ENCODE measurements at places on chromosomes 3 and 15.

- no peak for DNase-seq
Observed at GRCh38 chr3:20739814-20740213, 553.8 kb upstream of the SGO1 start.

- peak; percentile 62 for DNase-seq
Observed at GRCh38 chr3:15797642-15798303, at the start of gene ANKRD28. TSS of gene ANKRD28 (minus strand) at chr3:15797979. CDS start at chr3:15796521, 1,458 bp downstream.

DNA sequence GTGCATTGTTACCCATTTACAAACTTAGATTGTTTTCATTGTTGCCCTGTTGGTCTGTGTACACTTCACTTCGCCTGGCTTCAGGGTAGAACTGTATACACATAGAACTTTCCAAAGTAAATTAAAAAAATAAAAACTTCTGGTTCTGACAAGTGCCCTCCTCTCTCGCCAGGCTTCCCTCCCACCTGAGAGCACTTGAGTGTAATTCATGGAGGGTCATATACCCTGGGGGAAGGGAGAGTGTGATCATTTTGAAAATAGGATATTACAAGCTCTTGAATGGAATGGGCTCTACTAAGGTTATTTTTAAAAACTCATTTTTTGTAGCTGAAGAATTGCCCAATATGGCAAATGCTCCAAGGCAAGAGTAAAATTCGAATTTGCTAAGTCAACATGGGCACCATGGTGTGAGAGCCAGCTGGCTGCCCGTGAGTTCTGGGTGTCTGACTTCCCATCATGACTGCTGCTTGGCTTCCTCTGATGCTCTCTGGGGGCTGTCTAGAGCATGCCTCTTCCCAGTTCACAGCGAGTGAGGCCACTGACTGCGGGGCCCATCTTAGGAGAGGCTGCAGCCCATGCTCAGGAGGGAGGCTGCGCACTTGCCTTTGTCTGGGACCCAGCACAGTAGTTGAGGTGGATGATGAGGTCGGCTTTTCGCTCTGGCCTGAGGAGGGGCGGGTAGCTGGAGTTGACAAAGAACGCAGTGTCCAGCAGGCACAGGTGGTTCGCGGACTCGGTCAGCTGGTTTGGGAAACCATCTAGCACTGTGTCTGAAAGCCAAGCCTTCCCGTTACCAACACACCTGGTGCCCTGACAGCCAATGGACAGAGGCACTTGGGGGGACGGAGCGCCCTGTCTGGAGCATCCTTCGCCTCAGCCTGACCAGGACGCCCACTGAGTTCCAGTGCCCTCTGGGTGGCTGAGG, 13.1 kb upstream of the EHD4 start:
- DNase-seq: no peak

- no peak for DNase-seq
Observed at GRCh38 chr3:99845999-99846398, 28.3 kb downstream of the CMSS1 start.

GRCh38 chr15:55912982-55913381, 80.4 kb downstream of the NEDD4 start:
- DNase-seq: no peak

- no peak for DNase-seq
Observed at GRCh38 chr15:71885390-71885789, 75.0 kb downstream of the NR2E3 start.

DNA sequence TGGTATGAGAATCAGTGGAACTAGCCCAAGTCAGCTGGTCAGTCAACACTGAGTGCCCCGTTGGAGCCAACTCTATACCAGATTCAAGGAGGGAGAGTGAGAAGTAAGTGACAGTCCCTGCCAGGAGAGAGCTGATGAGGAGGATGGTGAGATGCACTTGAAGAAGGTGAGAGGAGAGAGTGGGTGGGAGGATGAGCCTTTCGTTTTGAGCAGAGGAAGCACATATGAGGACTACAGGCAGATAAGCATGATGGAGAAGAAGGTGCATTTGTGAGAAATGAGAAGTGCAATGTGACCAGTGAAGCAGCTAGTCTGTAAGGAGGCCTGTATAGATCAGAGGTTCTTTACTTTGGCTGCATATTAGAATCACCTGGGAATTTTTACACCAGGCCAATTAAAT, 40.4 kb downstream of the NME9 start:
- no peak for DNase-seq

- DNase-seq: no peak
Observed at GRCh38 chr3:106088304-106088703, 219.5 kb upstream of the CBLB start.

- DNase-seq: peak; percentile 22
Observed at GRCh38 chr3:72523429-72524151, 324.7 kb downstream of the SHQ1 start.

GRCh38 chr15:93417631-93418030, 328.6 kb upstream of the RGMA start:
- DNase-seq: no peak

GRCh38 chr3:71912839-71913495, 128.0 kb upstream of the PROK2 start:
- DNase-seq: no peak

DNA sequence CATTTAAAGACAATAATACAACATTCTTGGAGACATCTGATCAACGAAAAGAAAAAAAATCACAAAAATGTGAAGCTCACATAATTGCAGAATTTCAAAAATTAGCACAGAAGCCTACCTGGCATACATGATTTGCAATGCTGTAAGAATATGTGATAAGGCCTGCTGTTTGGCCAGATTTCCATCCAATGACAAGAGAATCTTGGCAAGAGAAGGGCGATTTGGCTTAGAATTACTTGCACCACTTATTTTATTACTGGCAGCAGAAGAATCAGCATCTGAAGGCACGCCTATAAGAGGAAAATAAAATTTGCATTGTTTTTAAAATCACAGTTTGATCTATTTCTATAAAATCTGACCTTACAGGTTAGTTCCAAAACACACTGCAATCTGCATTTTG, 70.3 kb upstream of the OCA2 start:
- no peak for DNase-seq

DNA sequence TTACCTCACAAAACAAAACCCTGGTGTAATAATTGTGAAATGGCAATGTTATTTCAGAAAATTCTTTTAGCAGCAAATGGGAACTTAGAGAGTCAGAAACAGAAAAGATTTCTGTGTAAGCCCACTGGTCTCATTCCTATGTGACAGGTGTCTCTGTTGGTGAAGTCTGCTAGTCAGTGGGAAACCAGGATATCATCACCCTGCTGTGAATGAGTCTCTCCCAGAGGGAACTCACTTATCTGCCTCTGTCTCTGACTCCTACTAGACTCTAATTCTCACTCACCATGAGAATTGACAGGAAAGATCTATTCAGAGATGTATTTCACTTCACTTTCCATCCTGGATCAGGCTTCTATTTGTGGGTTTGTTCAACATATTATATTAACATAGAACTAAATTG, 266.0 kb downstream of the EPHA3 start:
- no peak for DNase-seq

DNA sequence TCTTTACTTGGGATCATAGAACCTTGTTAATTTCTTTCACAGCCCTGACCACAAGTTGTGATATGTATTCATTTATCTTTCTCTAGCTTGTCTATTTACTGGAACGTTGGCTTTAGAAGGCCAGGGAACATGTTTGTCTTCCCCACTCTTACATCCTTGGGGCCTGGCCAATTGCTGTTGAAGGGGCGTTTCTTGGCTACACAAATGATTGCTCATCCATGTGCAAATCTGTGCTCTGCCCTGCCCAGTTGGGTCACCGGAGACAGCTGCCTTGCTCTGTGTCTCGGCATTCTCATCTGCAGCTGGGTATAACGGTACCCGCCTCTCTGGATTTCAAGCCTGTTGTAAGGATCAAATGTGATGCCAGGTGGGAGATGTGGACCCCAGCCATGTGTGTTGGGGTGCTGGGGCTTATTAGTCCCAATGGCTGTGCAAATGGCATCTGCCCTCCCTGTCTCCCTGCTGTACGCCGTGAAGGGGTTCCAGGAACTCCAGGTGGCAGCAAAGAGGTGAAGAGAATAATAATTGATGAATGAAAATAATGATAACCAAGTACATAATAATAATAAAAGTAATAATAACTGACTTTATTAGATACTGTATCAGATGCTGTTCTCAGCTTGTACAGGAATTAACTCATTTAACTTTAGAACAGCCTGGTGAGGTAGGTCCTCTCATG, 24.0 kb upstream of the TLE3 start:
- no peak for DNase-seq
